ENCODE measurements at places on chromosomes 4 and X.

- DNase-seq, result peak; percentile 75
Measured at GRCh38 chr4:184815046-184815877, 10.5 kb downstream of the ACSL1 start.

GRCh38 chrX:41561045-41561444 lies 113.9 kb downstream of the NYX start:
- no peak for DNase-seq

DNA sequence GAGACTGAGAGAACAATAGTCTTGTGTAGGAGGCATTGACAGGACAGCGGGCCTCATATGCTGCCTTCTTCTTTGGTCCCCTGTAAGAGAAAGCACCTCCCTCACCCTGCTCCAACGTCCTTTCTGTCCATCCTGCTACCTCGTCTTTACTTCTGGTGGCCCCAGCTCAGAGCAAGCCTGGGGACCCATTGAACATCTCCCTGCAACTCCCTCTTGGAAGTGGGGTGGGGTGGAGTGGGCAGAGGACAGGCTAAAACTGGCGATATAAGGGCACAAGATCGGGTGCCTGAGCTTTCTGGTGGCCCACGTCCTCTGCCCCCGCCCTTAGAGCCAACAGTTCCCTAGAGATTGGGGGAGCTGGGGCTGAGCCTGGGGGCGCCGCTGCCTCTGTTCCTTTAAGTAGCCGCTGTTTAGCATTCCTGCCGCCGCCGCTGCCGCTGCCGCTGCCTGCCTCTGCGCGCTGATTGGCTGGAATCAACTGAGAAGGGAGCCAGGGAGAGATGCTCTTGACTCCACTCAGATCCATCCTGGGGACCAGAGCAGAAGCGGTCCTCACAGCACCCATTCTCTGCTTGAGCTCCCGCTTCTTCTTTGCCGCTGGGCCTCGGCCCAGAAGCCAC lies at the start of gene DLG3:
Gene DLG3, plus strand, starts transcription at position 510 of the 620 bp plus-strand sequence. CDS start 367 bp downstream, outside the sequence.
- peak; percentile 60 for DNase-seq

DNA sequence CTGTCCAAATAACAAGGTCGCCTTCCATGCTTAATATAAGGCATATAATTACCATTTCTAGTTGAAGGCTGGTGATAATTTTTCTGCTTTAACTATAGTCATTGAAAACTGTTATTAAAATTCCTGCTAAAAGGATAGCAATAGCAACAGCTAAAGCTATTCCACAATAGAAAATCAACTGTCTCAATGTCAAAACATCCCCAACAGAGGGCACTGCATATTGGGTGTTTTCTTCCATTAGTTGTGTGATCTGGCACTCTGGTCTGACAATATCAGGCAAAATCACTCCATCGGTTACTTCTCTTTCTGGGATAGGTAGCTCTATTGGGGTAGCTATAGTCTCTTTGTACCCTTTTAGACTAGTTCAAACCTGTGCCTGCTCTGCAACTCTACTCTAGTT lies 53.5 kb downstream of the TMPRSS11F start:
- DNase-seq, result no peak

- DNase-seq, result no peak
Measured at GRCh38 chr4:62274782-62275181, 1074.7 kb downstream of the ADGRL3 start.

DNA sequence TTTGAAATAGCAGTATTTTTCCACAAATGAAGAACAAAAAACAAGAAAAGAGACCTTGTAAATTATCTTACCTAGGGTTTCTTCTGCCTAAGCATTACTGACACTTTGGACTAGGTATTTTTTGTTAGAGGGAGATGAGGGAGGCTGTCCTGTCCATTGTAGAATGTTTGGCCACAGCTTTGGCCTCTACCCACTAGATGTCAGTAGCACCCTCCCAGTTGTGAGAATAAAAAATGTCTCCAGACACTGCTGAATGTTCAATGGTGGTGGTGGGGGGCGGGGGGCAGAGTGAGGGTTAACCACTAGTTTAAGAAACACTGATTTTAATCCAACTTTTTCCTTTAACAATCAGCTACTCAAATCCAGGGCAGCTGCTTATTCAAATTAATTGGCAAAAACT lies 25.8 kb downstream of the OTUD4 start:
- DNase-seq, result no peak

DNA sequence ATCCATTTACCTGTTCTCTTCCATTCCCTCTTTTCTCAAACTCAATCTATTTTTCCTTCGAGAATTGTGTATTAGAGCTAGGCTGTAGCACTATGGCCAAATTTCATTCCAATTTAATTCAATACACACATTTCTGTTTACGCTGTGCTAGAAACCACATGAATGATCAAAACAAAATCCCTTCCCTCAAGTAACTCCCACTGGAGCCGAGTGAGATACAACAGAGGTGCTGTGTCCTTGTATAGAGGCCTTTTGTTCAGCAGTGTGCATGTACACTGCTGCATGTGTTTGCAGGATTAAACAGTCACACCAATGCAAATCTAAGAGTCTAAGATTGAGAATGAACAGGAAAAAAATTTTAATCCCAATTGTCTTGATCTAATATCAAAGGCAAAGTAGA lies 734.2 kb downstream of the RAPGEF2 start:
- DNase-seq, result no peak

- DNase-seq, result peak; percentile 65
Measured at GRCh38 chrX:11944501-11944900, 186.5 kb downstream of the MSL3 start.

GRCh38 chr4:76732246-76732645 lies 165.7 kb downstream of the SOWAHB start:
- DNase-seq, result peak; percentile 6

DNA sequence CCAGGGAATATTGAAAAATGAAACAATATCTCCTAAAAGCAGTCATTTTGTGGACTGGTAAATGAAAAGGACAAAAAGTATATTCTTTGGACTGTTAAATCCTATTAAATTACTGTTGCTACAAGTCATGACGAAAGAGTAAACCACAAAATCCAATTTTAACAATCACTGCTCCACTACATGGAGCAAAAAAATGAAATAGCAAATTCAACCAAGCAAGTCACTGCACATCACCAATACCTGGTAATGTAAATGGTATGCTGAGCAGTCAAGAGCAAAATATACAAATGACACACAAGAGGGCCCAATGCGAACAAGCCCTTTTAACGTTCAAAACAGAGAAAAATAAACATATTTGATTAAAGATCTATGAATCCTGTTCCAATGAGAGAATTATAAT lies 126.2 kb downstream of the KLHL13 start:
- DNase-seq, result no peak

DNA sequence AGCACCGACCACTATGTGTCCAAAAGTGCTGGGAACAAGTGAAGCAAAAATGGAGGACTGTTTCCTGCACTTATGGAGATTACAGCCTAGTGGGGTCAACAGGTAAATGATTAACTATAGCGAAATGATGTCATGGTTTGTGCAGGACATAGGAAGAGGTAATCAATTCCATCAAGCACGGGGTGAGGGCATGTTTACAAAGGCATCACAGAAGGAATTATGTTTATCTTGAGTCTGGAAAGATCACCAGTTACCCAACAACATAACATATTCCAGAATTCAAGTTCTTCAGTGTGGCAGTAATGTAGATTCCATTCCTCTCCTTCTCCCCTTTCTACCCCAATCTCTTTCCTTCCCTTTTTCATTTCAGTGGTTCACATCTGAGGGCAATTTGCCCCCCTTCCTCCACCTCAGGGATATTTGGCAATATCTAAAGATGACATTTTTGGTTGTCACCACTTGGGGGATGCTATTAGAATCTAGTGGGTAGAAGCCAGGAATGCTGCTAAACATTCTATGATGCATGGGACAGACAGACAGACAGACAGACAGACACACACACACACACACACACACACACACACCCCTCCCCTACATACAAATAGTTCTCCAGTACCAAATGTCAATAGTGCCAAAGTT lies 24.1 kb downstream of the FAM47E start:
- no peak for DNase-seq

- peak; percentile 36 for DNase-seq
Measured at GRCh38 chrX:13750204-13750603, 15.7 kb downstream of the OFD1 start.
